Progenitor cell of endocrine pancreas (in vitro differentiated cells): ENCODE measurements at places on chromosomes 2 and 18. TPM values are rescaled to one million over a fixed set of nuclear protein-coding genes. Genes with fewer than 3 reads are reported as not detected.

- no peaks in the 10 kb centered on the region for H3K36me3 ChIP-seq
- no peak overlapping the region for H3K4me3 ChIP-seq
- H3K4me1 ChIP-seq: peaks cover 5% of the 10 kb centered on the region
- H3K27ac ChIP-seq: no peak overlapping the region
- H3K27me3 ChIP-seq: no peaks in the 10 kb centered on the region
- no peak for DNase-seq
Measured at GRCh38 chr2:10390369-10390801, 57.7 kb downstream of the ODC1 start.

- no peaks in the 10 kb centered on the region for H3K27me3 ChIP-seq
- no peak for DNase-seq
- peaks cover 30% of the 10 kb centered on the region for H3K36me3 ChIP-seq
- H3K4me3 ChIP-seq: no peak overlapping the region
- no peak overlapping the region for H3K27ac ChIP-seq
Measured at GRCh38 chr2:218430721-218431120, 11.8 kb downstream of the VIL1 start.

IL1RN gene
- not detected in 2 replicates for total RNA-seq

PTH2R gene
- total RNA-seq: 2.5 and 3.5 TPM in 2 replicates

RALB gene
- total RNA-seq: 26.6 and 30.5 TPM in 2 replicates
